ENCODE measurements at places on chromosomes 2 and 18.

DNA sequence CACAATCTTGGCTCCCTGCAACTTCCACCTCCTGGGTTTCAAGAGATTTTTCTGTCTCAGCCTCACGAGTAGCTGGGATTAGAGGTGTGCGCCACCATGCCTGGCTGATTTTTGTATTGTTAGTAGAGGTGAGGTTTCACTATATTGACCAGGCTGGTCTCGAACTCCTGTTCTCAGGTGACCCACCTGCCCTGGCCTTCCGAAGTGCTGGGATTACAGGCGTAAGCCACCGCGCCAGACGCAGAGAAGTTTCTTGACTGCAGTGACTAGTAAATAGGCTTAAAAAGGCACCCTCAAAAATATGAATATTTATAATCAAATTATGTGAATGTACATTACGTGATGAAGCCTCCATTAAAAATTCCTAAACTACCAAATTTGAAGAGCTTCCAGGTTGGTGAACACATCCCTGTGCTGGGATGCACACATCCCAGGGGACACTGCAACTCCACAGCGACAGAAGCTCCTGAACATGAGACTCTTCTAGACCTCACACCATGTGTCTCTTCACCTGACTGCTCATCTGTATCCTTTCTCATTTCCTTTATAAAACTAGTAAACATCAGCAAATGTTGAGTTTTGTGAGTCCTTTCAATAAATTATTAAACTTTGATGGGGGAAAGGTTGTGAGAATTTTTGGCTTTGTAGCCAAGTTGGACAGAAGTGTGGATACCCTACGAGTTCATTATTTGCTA lies 203.3 kb upstream of the SPOPL start:
- DNase-seq, result no peak

- DNase-seq, result peak; percentile 43
Measured at GRCh38 chr18:8367217-8367988, 241.8 kb upstream of the RAB12 start.

DNA sequence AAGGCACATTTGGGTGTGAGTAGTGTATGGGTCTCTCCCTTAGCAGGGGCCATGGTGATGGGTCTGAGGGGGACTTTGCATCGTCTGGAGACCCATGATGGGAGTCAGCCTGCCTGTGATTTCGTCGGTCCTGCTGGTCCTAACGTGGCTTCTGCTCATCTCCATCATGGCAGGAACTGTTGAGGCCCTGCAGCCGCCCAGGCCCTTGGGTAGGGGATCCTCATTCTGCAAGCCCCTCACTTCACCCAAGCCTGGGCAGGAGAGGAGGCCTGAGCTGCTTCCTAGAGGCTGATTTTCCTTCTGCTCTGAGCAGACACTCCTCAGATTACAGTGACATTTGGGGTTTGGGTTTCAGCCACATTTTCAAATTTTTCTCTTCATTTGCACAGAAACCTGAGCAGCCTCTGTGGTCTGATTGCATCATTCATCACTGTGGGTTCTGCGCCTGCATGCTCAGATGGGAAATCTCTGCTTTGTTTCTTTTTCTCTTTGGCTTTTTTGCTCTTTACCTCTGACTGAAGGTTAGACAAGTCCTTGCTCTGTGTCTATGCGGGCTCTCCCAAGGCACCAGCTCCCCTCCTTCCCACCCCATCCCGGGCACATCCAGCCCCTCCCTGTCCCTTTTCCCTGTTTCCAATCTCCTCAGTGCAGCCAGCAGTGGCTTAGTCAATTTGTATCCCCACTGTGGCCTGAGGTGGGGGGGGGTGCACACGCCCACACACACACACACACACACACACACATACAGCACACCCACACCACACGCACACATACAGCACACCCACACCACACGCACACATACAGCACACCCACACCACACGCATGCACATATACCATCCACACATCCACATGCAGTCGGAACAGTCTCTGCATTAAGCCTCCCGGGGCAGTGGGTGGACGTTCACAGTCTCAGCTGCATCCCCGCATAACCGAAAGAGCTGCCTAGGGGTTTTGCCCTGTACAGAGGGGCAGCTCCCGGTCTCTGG lies 305.4 kb upstream of the HS6ST1 start:
- DNase-seq, result peak; percentile 92

- no peak for DNase-seq
Measured at GRCh38 chr2:57696016-57696415, 350.6 kb upstream of the VRK2 start.

DNA sequence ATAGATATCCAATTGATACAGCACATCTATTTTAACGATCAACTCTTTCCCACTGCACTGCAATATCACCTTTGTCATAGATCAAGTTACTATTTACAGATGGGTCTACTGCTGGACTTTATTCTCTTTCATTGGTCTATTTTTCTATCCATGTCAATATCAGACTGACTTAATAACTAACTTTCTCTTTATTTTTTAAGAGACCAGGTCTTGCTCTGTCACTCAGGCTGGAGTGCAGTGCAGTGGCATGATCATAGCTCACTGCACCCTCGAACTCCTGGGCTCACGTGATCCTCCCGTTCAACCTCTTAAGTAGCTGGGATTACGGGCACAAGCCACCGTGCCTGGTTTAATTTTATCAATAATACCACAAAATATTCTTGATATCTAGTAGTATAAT lies 71.2 kb downstream of the TLK1 start:
- no peak for DNase-seq
